ENCODE measurements at places on chromosomes 2 and 18. TPM values are rescaled to one million over a fixed set of nuclear protein-coding genes. Genes with fewer than 3 reads are reported as not detected.

DNA sequence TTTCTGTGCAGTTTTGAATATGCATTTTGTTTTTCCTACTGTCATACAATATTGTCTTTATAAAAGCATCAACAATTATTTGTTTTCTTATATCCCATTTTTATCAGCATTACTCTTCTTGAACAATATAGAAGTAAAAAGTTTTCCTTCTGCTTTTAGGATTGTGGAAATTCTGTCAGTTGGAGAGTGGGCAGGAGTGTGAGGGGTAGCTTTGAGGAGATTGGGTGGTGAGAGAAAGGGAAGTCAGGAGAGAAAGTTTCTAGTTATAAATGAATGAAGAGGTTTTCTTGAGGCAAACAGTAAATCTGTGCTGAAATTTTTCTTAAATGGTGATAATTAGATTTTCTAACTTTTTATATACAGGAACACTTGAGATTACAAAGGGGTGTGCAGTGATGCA, 151.7 kb upstream of the NOSTRIN start:
- H3K4me1 ChIP-seq, result no peaks in the 10 kb centered on the region
- no peaks in the 10 kb centered on the region for H3K36me3 ChIP-seq
- H3K4me3 ChIP-seq, result no peak overlapping the region
- H3K27ac ChIP-seq, result no peak overlapping the region

GRCh38 chr2:120267348-120267747, 14.7 kb downstream of the RALB start:
- DNase-seq, result no peak
- no peaks in the 10 kb centered on the region for H3K36me3 ChIP-seq
- H3K4me3 ChIP-seq, result no peak overlapping the region
- no peaks in the 10 kb centered on the region for H3K27me3 ChIP-seq

DNA sequence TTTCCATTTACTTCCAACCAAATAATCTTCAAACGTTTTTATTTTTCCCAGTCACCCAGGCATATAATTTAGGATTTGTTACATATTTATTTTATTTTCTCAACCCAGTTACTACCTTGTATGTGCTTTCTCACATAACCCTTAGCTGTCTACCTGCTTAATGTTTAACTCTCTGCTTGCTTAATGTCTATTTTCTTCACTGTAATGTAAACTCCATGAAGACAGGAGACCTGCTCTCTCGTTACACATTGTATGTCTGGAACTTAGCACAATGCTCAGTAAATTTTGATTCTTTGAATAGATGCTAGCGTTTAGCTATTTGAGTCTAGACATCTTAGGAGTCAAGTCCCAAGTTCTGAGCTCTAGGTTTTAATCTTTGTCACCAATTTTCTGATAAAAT, 70.2 kb downstream of the RBBP8 start:
- H3K27me3 ChIP-seq, result no peaks in the 10 kb centered on the region
- no peak for DNase-seq
- H3K4me1 ChIP-seq, result 0 out of 2 replicates have a peak, but pooled peaks cover 3% of the 10 kb centered on the region
- no peak overlapping the region for H3K4me3 ChIP-seq
- no peaks in the 10 kb centered on the region for H3K36me3 ChIP-seq

DNA sequence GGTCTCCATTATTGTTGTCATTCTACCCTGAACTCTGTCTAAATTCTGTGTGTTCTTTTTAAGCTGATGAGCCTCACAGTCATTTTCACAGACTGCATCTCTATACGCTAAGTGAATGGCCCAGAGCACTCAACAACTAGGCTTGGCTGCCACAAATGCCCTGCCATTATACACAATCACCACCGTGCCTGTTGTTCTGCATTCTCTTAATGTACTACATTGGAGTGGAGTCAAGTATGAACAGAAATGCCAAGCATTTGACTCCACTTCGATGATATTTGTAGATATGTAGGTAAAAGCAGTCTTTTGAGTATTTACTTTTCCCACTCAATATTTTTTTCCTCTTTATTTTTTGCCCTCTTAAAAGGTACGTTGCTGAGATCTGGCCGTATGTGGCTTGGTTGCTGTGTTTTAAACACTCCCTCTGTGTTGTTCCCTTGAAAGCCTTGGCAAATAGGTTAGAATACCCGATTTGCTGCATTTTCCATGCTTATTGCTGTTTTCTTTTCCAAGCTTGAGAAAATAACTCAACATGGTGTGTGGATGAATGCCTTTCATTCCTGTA, 36.2 kb upstream of the TMEFF2 start:
- H3K4me1 ChIP-seq, result no peaks in the 10 kb centered on the region
- no peaks in the 10 kb centered on the region for H3K27me3 ChIP-seq
- H3K27ac ChIP-seq, result no peak overlapping the region
- H3K4me3 ChIP-seq, result no peak overlapping the region
- H3K36me3 ChIP-seq, result no peaks in the 10 kb centered on the region

GRCh38 chr2:39550701-39551285, 113.7 kb upstream of the MAP4K3 start:
- no peaks in the 10 kb centered on the region for H3K36me3 ChIP-seq
- H3K4me3 ChIP-seq, result no peak overlapping the region
- DNase-seq, result no peak
- no peak overlapping the region for H3K27ac ChIP-seq

- H3K27ac ChIP-seq, result no peak overlapping the region
- DNase-seq, result no peak
- no peak overlapping the region for H3K4me3 ChIP-seq
- H3K36me3 ChIP-seq, result no peaks in the 10 kb centered on the region
- no peaks in the 10 kb centered on the region for H3K4me1 ChIP-seq
These were observed 156.8 kb upstream of the UBE2E3 start for GRCh38 chr2:180823546-180824141.

DNA sequence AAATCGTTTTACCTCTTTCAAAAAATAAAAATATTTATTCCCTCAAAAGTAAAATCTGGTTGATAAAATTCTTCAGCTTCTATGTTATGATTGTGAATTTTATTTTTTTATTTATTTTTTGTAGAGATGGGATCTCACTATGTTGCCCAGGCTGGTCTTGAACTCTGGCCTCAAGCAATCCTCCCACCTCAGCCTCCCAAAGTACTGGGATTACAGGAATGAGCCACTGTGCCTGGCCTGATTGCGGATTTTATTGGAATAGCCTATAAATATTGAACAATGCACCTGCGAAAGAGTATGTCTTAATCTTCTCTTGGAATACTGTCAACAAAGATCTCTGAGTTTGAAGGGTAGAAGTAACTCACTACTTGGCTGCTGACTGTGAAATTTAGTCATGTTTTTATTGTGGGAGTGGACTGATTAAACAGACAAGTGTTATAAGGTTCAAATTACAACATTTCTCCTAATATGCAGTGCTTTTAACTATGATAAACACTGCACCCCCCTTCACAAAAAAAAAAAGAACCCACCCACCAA, 138.0 kb downstream of the AFF3 start:
- H3K27ac ChIP-seq, result no peak overlapping the region
- H3K4me1 ChIP-seq, result no peaks in the 10 kb centered on the region
- H3K36me3 ChIP-seq, result no peaks in the 10 kb centered on the region
- no peak for DNase-seq

DNA sequence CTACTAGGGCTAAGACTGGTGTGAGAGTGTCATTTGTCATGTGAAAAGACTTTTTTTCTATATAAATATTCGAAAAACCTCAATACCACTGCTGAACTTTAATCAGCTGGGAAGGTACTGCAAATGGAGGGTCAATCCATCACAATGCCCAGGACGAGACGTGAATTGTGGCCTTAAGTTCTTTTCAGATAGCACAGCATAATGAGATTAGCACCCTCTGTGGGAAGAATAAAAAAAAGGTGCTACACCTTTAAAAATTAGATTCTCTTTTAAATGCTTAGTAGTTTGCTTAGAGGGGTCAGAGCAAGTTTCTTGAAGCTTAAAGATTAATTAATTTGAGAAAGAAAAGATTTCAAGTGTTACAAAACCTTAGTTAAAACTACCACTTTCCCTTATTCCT, 5.6 kb downstream of the LRRTM1 start:
- H3K27ac ChIP-seq, result no peak overlapping the region
- H3K36me3 ChIP-seq, result no peaks in the 10 kb centered on the region
- no peak overlapping the region for H3K4me3 ChIP-seq
- H3K4me1 ChIP-seq, result no peaks in the 10 kb centered on the region
- H3K27me3 ChIP-seq, result peaks cover 2% of the 10 kb centered on the region
- DNase-seq, result no peak

GRCh38 chr18:24277516-24278195, 120.0 kb downstream of the OSBPL1A start:
- H3K36me3 ChIP-seq, result no peaks in the 10 kb centered on the region
- no peaks in the 10 kb centered on the region for H3K4me1 ChIP-seq
- H3K27ac ChIP-seq, result no peak overlapping the region
- DNase-seq, result no peak
- H3K4me3 ChIP-seq, result no peak overlapping the region
- H3K27me3 ChIP-seq, result no peaks in the 10 kb centered on the region

- no peak overlapping the region for H3K27ac ChIP-seq
- DNase-seq, result no peak
- H3K4me1 ChIP-seq, result no peaks in the 10 kb centered on the region
- H3K36me3 ChIP-seq, result no peaks in the 10 kb centered on the region
- H3K27me3 ChIP-seq, result peaks cover 1% of the 10 kb centered on the region
- H3K4me3 ChIP-seq, result no peak overlapping the region
These were observed 25.5 kb downstream of the MARCHF4 start for GRCh38 chr2:216346781-216347180.

DNA sequence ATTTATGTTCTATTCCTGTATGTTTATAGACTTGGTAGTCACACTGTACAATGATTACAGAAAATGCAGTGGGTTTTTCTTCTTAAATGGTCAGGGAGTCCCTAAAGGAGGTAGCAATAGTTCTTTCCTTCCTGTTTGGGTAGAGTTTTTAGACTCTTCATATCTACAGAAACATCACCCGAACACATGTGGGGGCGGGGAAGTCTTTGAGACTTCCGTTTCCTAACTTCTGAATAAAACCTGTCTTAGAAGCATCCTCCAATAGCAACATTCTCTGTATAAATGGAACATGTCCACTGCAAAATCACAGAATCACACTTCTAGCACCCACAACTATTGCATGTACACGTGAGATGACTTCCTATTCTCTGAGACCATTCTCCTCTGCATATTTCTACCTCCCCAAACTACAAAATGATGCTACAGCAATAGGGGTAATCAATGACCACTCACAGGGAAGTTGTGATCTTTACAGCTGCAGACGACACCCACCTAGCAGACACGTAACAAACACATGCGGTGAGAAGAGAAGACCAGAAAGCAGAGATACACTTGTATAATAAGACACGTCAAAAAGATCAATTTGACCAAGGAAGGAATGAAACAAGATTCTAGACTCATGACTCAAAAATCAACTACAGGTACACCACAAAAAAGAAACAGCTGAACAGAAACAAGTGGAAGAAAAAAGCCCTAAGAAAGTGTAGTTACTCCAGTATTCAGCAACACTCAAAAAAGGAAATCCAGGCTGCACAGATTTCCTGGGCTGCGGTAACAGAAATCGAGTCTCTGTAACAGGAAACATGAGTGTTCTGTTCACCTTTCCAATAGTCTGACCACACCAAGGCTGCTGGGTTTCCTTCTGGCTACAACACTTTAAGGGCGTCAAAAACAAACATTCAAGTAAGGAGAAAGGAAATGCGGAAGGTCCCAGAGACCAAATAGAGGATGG, 120.4 kb downstream of the ZNF516 start:
- peak overlapping the region; percentile 51 for H3K27ac ChIP-seq
- no peak for DNase-seq
- no peaks in the 10 kb centered on the region for H3K4me1 ChIP-seq
- no peaks in the 10 kb centered on the region for H3K36me3 ChIP-seq
- H3K4me3 ChIP-seq, result no peak overlapping the region

GRCh38 chr2:21710031-21710430, 586.3 kb downstream of the TDRD15 start:
- H3K4me3 ChIP-seq, result no peak overlapping the region
- H3K4me1 ChIP-seq, result no peaks in the 10 kb centered on the region
- DNase-seq, result no peak
- no peak overlapping the region for H3K27ac ChIP-seq

DNA sequence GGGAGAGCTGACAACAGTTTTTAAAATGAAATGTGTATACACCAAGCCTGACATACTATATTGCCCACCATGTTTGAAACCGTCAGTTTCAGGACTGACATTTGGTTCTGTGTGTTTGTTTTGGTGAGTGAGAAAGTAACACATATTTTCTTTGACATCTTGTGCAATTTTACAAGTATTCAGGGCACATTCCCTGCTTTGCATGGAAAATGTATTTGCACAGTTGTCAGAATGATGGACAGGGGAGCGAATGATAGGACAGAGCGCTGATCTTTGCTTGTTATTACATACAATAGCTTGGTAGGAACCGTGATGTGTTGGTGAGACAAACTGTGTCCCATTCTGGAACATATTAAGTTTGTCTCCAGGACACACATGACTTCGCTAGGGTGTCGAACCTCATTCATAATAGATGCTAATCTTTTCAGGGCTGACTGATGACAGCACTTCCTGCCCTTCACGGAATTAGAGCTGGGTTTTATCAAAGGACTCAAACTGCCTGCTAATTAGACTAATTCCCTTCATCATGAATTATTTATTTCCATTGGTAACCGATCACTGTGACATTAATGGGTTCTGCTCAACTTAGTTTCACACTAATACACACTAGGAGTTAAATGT, 158.5 kb downstream of the CDCA7 start:
- H3K27ac ChIP-seq, result no peak overlapping the region
- no peaks in the 10 kb centered on the region for H3K4me1 ChIP-seq
- DNase-seq, result no peak
- H3K36me3 ChIP-seq, result no peaks in the 10 kb centered on the region
- no peaks in the 10 kb centered on the region for H3K27me3 ChIP-seq

- H3K4me1 ChIP-seq, result no peaks in the 10 kb centered on the region
- H3K4me3 ChIP-seq, result no peak overlapping the region
- H3K36me3 ChIP-seq, result no peaks in the 10 kb centered on the region
- no peaks in the 10 kb centered on the region for H3K27me3 ChIP-seq
These were observed 2.1 kb upstream of the RFTN2 start for GRCh38 chr2:197677483-197677882.

DNA sequence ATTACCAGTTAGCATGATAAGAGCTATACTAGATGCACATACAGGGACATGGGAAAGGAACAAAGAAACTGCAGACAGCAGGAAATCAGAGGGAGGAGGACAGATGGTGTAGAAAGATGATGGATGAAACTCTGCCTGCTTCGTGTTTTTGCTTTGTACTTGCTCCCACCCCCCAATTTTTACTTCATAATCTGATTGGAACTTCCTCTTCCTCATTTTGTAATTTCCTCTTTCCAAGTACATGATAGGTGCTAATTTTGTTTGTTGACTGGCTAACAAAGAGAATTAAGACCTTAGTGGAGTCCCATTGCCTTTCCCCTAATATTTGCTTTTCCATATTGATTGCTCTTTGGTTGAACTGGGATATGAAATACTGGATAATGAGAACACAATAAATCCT, 76.0 kb upstream of the PELI1 start:
- H3K4me1 ChIP-seq, result peaks cover 20% of the 10 kb centered on the region
- DNase-seq, result no peak
- H3K27ac ChIP-seq, result no peak overlapping the region
- H3K27me3 ChIP-seq, result no peaks in the 10 kb centered on the region
- H3K36me3 ChIP-seq, result no peaks in the 10 kb centered on the region

The SH2D6 gene
- 0.88 TPM for total RNA-seq

The RTP5 gene
- total RNA-seq, result not detected

The LBX2 gene
- total RNA-seq, result 11.4 TPM

The LRP2 gene
- 260 TPM for total RNA-seq

The ESPNL gene
- total RNA-seq, result not detected

The SLC8A1 gene
- total RNA-seq, result 0.21 TPM

The CFAP210 gene
- total RNA-seq, result not detected

The IFIH1 gene
- total RNA-seq, result 2.7 TPM

The CD226 gene
- total RNA-seq, result 0.02 TPM

The FAM161A gene
- total RNA-seq, result 9.8 TPM

The NT5DC4 gene
- 4.0 TPM for total RNA-seq
